ENCODE measurements at places on chromosomes 16 and 17.
A peak's percentile ranks its signal among the peaks of the same experiment; 100 is the strongest.

DNA sequence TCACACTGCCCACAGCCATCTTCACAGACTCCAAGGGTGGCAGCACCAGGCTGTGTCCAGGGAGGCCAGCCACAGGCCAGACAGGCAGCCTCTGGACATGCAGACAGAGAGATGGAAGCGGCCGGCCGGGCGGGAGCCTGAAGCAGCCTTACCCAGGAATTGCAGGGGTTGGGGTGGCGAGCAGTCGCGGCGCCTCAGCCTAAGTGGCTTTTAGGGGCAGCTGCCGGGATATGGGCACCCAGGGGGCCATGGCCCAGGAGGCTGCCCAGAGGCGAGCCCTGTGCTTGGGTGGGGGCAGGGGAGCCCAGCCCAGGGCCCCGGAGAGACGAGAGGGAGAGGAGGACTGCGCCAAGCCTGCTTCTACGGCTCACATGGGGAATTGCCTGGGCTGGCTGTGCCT, 1.5 kb upstream of the NHERF2 start:
- no peak for ATAC-seq

DNA sequence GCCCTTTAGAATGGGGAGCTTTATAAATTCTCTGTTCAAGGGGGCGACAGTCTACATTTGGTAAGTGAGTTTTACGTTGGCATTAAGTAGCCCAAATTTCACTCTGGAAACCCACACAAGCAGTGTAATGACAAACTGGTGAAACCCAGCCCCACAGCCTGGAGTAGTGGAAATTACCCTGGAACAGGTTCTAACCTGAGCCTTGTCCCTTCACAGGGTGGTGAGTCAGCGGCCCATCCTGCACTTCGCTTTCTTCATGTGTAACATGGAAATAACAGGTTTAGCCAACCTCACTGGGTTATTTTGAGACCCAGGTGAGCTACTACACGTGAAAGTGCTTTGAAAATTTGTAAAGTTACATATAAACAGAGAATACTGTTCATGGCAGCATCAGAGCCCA, 3.5 kb upstream of the TLCD3A start:
- no peak for ATAC-seq

DNA sequence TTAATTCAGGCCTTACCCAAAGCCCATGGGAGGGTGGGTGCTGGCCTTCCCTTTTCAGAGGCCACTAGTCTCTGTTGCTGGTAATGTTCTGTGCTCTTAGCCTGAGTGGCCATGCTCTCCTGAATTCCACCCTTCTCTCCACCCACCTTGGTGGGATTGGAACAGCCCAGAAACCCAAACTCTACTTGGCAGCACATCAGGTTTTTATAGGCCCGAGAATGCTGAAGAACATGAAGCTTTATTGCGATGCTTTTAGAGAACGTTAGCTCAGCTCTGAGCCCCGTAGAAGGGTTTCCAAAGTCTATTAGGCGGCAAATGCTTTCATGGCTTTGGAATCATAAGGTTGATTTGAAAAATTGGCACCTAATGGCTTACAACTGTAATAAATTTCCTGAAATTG, 209.3 kb downstream of the MSI2 start:
- no peak for ATAC-seq

DNA sequence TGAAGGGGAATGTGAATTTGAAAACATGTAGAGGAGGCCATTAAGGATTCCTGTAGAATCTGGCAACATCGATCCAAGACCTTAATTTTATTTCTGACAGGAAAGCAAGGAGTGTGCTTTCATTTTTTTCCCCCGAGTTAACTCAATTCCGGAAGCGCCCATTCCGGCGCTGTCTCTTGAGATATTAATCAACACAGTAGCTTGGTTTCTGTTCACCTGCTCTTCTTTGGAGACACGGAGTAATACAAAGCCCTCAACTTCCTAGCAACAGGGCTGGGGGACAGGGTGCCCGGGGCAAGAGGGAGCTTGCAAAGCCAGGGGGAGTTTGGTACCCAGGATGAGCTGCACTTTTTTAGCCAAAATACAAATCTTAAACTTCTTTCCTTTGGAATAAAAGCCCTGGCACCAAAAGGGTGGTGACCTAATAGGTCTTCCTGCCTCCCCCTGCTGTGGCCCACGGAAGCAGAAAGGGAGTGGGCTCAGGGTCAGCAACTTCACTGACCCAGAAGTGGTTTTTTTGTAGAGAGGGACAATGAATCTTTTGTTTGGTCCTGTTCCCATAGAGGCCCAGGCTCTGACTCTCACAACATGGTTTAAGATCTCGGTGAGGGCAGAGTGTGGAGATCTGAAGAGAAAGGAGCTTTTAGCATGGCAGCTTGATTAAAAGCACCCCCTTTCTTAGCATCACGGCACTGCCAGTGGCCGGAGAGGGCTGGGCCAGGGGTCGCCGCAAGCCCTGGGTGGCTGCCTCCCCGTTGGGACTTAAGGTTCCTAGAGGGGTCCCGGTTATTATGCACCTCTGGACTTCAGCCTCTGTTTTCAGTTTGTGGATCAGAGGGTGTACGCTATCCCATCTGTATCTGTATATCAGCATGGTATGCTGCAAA, 207.3 kb downstream of the CCDC182 start:
- ATAC-seq = no peak

DNA sequence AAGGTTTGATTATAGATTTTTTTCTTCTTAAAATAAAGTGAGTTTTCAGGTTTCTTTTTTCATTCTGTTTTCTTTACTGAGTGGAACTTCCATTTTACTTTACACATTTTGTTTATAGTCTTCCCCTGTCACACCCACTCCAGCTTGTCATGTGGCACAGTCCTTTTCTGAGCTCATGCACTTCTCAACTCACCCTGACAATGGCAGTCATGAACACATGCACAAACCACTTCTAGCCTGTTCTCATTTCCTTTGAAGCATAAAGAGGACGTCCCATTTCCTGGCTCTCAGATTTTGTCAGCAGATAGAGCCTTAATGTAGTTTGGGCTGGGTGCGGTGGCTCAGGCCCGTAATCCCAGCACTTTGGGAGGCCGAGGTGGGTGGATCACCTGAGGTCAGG, 168.0 kb downstream of the AHSP start:
- ATAC-seq = peak; percentile 36

DNA sequence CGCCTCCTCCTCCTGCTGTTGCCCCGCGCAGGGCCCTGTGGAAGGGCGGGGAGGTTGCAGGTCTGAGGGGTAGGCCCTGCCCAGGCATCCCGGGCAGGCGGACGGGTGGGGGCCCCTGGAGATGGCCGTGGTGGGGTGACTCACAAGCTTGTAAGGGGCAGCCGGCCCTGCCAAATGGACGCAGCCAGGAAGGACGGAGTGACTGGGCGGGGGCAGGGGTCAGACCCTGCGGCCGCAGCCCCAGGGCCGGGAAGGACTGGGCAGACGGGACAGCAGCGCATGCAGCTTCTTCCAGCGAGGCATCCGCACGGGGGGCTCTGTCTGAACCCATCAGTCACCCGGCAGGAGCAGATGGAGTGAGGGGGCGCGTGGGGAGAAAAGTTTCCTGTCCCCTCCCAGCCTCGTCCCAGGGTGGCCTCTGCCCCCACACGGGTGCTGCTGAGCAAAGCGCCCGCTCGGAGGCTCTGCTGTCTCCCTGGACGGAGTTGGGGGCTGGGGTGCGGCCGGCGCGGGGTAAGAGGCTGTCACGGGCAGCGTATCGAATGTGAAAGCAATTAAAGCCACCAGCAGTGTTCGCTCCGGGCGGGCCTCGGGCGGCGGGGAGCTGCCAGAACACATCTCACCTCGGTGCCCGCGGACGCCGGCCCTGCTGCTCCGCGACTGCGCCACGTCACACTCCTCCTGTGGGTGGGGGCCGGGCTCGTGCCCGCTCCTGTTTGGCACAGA, 5.4 kb upstream of the PRR35 start:
- ATAC-seq = no peak

- no peak for ATAC-seq
Observed at GRCh38 chr17:13114601-13115031, 96.8 kb upstream of the ELAC2 start.

GRCh38 chr16:82833378-82833993, 206.7 kb downstream of the CDH13 start:
- ATAC-seq = no peak

DNA sequence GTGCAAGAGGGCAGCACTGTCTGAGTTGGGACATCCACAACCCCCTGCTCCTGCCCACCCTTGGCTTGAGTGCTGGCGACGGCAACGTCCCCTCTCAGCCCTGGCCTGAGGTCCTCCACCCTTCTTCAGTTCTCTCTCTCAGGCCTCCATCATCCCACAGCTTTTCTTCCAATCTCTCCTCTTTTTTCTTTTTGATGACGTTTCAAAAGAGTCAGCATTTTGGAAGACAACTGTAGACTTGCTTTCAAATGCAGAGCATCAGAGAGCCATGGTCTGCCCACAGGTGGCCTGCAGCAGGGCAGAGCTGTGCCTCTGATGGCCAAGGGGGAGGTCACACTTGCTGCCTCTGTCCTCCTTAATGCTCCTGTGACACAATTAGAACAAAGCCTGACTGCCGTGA, 775.4 kb downstream of the KCNJ18 start:
- ATAC-seq = no peak

GRCh38 chr17:80649672-80650330, 105.2 kb downstream of the RPTOR start:
- peak; percentile 91 for ATAC-seq

- ATAC-seq = no peak
Observed at GRCh38 chr17:52790359-52790955, 631.9 kb upstream of the CA10 start.

DNA sequence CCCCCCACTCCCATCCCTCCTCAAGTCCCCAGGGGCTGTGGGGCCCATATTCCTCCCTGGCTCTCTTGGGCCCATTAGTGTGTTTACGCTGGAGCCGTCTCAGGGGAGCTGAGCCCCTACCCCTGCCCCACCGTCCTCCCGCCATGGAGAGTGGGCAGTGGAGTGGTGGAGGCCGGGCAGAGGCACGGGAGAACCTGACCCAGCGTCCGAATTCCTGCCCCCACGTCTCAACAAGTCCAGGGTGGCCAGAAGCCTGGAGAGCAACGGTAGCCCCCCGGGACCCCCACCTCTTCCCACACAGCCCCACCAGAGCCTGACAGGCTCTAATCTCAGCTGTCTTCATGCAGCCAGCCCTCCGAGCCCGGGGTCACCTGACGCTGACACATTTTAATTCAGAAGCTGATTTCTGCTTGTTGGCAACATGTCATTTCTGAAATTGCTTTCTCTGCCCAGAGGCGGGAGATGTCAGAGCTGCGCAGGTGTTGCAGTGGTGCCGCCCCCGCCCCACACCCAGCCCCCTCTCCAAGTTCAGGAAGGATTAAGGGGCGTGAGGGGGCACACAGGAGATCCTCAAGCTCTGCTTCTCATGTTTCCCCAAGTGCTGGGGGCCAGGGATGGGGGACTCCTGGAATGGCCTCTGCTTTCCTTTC, 32.6 kb downstream of the WNT9B start:
- ATAC-seq = no peak

DNA sequence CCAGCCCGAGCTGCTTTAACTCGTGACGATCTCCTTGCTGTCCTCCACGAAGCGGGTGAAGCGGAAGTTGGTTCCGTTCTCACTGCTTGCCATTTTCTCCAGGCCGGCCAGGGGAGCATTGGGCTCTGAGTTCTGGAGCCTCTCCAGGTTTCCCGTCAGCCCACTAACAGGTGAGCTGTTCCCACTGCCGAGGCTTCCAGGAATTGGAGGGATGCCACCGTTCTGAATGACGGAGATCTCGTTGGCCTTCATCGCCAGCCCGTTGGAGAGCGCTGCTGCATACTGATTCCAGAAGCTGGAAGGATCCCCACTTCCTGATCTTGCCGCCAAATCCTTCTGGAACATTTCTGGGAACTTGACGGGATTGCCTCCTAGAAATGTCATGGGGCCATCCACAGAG, 14.0 kb downstream of the SALL1 start:
- no peak for ATAC-seq

- ATAC-seq = no peak
Observed at GRCh38 chr17:79154446-79154845, 79.8 kb downstream of the ENGASE start.

- peak; percentile 29 for ATAC-seq
Observed at GRCh38 chr16:88804552-88805339, 1.2 kb downstream of the CDT1 start.

- ATAC-seq = no peak
Observed at GRCh38 chr17:63275971-63276745, 169.9 kb downstream of the CYB561 start.

- ATAC-seq = no peak
Observed at GRCh38 chr16:16036359-16036792, 87.0 kb downstream of the ABCC1 start.

- ATAC-seq = no peak
Observed at GRCh38 chr17:31882571-31882970, 18.9 kb downstream of the UTP6 start.

GRCh38 chr17:15267996-15268395, 2.9 kb upstream of the PMP22 start:
- no peak for ATAC-seq

DNA sequence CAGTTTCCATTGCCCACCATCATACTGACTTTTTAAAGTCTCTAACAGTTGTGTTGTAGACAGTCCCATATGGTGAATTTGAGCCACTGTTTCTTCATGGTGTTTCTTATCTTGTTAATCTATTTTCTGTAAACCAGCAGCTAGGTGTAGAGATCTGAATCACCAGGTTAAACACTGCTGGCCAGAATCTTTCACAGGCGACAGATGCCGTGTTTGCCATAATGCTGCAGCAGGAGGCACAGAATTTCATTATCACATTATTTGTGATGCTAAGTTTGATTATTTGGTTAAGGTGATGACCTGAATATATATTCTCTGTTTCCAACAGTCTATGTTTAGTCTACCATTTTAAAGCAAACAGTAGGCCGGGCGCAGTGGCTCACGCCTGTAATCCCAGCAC, 11.5 kb upstream of the CNGB1 start:
- no peak for ATAC-seq

DNA sequence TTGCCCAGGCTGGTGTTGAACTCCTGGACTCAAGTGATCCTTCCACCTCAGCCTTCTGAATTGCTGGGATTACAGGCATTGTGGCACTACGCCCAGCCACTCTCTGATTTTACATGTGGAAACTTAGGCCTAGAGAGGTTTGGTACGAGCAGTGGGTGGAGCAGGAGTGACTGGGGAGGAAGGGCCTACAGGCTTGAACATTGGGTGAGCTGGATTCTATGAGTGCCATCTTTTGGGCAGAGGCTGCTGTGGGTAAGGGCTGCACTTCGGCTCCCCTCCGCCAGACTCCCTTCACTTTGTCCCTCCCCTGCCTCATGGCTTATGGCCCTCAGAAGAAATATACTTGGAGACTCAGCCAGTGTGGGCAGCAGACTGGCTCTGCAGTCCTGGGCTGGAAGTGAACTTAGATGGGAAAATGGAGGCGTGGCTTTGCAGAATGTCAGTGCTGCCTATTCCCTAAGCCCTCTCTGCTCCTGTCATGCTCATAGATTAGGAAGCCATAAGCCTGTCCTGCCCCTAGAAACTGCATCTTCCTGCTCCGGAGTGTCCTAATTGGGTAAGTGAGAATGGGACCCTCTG, 9.5 kb upstream of the MRC2 start:
- no peak for ATAC-seq

GRCh38 chr16:3938843-3939624, 58.5 kb upstream of the CREBBP start:
- ATAC-seq = peak; percentile 81

- ATAC-seq = no peak
Observed at GRCh38 chr17:57108671-57109392, 23.8 kb downstream of the AKAP1 start.
